ENCODE measurements at places on chromosomes 5 and 9. TPM values are rescaled to one million over a fixed set of nuclear protein-coding genes. Genes with fewer than 3 reads are reported as not detected.

- no peak for DNase-seq
Measured at GRCh38 chr9:104992659-104993058, 64.7 kb upstream of the ABCA1 start.

DNA sequence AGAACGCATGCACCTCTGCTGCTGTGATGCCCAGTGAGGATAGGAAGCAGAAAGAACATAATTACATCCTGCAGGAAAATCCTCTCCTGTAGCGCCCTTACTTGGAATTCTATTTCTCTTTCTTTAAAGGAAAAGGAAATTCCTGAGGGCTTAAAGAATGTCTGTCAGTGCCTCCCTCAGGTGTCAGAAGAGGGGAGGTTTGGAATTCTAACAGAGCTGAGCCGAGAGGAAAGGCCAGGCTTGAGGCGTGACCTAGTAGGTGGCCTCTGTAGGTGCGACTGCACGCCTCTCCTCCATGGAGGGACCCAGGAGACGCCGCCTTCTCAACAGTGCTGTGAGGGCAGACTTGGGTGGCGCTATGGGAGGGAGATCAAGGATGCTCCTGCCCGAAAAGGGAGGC lies 55.9 kb upstream of the ERCC6L2 start:
- no peak for DNase-seq

DNA sequence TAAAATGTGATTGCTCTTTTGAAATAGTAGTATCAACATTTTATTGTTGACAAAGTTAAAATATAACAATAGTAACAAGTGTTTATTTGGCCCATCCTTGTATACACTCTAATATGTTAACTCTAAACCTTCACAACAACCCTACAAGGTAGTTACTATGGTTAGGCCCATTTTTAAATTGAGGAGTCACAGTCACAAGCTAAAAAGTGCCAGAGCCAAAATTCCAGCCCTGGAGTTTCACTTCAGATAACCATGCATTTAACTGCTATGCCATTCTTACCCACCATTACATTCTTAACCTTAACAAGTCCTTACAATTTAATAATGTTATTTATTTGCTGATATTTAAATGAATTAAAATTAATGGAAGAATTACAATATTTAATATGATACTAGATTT lies 91.2 kb downstream of the CWC27 start:
- no peak for DNase-seq

GRCh38 chr9:69731348-69731747 lies 28.5 kb downstream of the PTAR1 start:
- DNase-seq = no peak

DNA sequence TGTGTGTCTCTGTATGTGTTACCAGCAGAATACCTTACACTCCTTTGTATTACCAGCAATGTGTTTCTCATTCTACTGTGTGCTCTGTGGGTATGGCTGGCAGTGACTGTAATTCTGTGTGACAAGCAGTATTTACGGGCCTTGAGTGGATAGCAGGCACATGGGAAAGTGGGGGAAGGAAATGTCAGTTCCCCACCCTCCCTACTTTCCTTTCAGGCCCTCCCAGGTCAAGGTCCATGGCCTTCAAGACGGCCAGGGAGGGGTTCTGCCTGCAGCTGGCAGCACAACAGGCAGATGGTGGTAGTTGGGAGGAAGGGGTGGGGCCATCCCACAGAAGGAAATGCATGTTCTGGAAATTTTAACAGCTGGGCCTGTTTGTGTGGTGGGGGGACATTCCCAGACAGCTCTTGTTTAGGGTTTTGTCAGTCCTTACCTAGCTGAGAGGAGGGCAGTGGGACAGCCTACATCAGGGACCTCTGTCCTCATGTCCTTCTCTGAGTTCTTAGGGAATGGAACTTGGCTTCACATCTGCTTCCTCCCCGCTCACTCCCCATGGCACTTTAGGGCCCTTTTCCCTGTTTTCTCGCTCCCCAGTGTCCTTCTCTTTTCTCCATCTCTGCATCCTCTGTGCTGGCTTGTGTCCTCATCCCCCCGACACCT lies 14.6 kb upstream of the TNIP1 start:
- DNase-seq = no peak

FBP2 gene
- not detected for total RNA-seq

GRCh38 chr5:135930949-135931295 lies 23.9 kb downstream of the LECT2 start:
- no peak for DNase-seq

DNA sequence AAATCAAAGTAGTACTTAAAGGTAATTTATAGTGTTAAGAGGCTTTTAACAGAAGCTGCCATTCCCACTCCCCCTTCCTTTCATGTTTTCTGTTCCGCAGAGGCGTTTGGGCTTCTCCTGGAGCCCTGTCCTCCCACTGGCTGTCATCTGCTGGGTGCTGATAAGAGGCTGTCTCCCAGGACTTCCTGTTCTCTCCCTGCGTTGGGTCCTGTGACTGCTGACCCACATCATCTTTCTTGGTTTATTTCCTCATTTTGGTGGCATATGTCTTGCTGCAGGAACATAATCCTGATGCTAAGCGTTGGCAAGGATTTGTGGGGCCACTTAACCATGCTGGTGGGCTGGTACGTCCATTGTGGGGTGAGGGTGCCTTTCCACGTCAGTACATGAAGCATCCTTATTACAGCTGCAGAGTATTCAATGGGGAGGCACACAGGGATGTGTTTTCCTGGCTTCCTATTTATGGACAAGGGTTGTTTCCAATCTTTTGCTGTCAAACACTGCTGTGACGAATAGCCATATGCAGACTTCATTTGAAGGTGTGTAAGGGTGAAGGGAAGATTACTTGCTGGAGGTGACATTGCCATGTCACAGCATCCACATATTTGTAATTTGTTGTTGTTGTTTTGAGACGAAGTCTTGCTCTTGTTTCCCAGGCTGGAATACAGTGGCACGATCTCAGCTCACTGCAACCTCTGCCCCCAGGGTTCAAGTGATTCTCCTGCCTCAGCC lies 22.3 kb upstream of the RNF130 start:
- no peak for DNase-seq

RNF14 gene
- total RNA-seq = 22.2 TPM

CENPH gene
- total RNA-seq = 48.5 TPM

All from activated CD8-positive, alpha-beta T cell treated with anti-CD3 and anti-CD28 coated beads, Interleukin-2, amount 10 ng/mL, durations not matched to agents 7 days and 5 days (primary cell).